ENCODE measurements at places on chromosomes 6 and 20. TPM values are rescaled to one million over a fixed set of nuclear protein-coding genes. Genes with fewer than 3 reads are reported as not detected.

Gene SLC22A2
- total RNA-seq: not detected

Gene PCK1
- 0.49 TPM for total RNA-seq

Gene SRMS
- total RNA-seq: 3.2 TPM

Gene CEBPB
- 113 TPM for total RNA-seq

Gene GJA1
- 1.1 TPM for total RNA-seq

Gene LMBRD1
- total RNA-seq: 11.9 TPM

Gene CENPQ
- 11.3 TPM for total RNA-seq

GRCh38 chr20:61682996-61683681 lies 382.5 kb downstream of the TAF4 start:
- peaks cover 63% of the 10 kb centered on the region for H3K27me3 ChIP-seq
- no peak overlapping the region for H3K27ac ChIP-seq
- H3K4me1 ChIP-seq: no peaks in the 10 kb centered on the region
- no peak overlapping the region for H3K4me3 ChIP-seq
- H3K36me3 ChIP-seq: no peaks in the 10 kb centered on the region

GRCh38 chr6:146950351-146950835 lies 253.8 kb upstream of the STXBP5 start:
- no peaks in the 10 kb centered on the region for H3K27me3 ChIP-seq
- H3K4me3 ChIP-seq: no peak overlapping the region
- no peak overlapping the region for H3K27ac ChIP-seq
- H3K4me1 ChIP-seq: no peaks in the 10 kb centered on the region
- H3K36me3 ChIP-seq: no peaks in the 10 kb centered on the region

DNA sequence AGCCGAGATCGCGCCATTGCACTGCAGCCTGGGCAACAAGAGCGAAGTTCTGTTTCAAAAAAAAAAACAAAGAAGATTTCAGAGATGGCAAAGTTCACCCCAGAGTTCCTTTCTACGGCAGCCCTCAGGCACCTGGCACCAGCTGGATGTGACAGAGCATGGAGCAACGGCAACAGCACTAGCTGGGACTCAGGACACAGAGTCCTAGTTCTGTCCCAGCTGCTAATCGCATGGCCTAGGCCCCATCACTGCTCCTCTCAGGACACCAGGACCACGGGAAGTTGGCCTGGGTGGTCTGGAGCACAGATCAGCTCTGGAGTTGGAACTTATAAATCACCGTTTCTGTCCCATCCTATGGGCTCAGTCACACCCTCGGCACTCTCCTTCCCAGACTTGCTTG lies 1.1 kb downstream of the PGC start:
- no peaks in the 10 kb centered on the region for H3K27me3 ChIP-seq
- no peak overlapping the region for H3K27ac ChIP-seq
- H3K4me3 ChIP-seq: no peak overlapping the region
- H3K4me1 ChIP-seq: peaks cover 6% of the 10 kb centered on the region
- no peaks in the 10 kb centered on the region for H3K36me3 ChIP-seq
- DNase-seq: no peak

DNA sequence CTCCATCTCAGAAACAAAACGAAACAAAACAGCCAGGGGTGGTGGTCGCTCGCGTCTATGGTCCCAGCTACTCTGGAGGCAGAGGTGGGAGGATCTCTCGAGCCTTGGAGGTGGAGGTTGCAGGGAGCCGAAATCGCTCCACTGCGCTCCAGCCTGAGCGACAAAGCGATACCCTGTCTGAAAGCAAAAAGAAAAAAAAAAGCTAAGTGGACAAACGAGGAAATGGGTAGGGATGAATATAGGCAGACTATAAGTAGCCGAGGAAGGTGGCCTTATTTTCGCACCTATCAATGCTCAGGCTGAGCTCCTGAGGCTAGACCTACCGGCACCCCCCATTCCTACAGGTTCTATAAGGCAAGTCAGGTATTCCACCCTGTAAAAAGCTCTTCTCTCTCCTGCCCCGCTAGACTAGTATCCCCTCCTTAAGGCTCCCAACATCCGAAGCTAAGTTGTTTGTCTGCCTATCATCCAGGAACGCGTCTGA lies 650 bp upstream of the CASP8AP2 start:
- H3K36me3 ChIP-seq: peaks cover 8% of the 10 kb centered on the region
- H3K27ac ChIP-seq: peak overlapping the region; percentile 66
- no peaks in the 10 kb centered on the region for H3K27me3 ChIP-seq
- DNase-seq: no peak

GRCh38 chr6:11393713-11394627 lies 143.6 kb upstream of the TMEM170B start:
- H3K4me1 ChIP-seq: peaks cover 4% of the 10 kb centered on the region
- H3K4me3 ChIP-seq: no peak overlapping the region
- H3K36me3 ChIP-seq: no peaks in the 10 kb centered on the region
- DNase-seq: no peak
- H3K27ac ChIP-seq: no peak overlapping the region
- no peaks in the 10 kb centered on the region for H3K27me3 ChIP-seq

GRCh38 chr6:84425971-84426705 lies 198.7 kb upstream of the CEP162 start:
- no peak overlapping the region for H3K4me3 ChIP-seq
- 0 out of 2 replicates have a peak, but pooled peaks cover 3% of the 10 kb centered on the region for H3K4me1 ChIP-seq
- no peaks in the 10 kb centered on the region for H3K36me3 ChIP-seq

Data from HCT116 (cell line).